ENCODE measurements at places on chromosomes 5 and 9.

- no peak for DNase-seq
Observed at GRCh38 chr5:58466939-58467338, 7.1 kb upstream of the PLK2 start.

- no peak for DNase-seq
Observed at GRCh38 chr5:1502046-1502736, 21.6 kb downstream of the LPCAT1 start.

- no peak for DNase-seq
Observed at GRCh38 chr5:16143361-16144049, 36.1 kb downstream of the MARCHF11 start.

- no peak for DNase-seq
Observed at GRCh38 chr5:65108786-65109743, 340.3 kb downstream of the CWC27 start.

DNA sequence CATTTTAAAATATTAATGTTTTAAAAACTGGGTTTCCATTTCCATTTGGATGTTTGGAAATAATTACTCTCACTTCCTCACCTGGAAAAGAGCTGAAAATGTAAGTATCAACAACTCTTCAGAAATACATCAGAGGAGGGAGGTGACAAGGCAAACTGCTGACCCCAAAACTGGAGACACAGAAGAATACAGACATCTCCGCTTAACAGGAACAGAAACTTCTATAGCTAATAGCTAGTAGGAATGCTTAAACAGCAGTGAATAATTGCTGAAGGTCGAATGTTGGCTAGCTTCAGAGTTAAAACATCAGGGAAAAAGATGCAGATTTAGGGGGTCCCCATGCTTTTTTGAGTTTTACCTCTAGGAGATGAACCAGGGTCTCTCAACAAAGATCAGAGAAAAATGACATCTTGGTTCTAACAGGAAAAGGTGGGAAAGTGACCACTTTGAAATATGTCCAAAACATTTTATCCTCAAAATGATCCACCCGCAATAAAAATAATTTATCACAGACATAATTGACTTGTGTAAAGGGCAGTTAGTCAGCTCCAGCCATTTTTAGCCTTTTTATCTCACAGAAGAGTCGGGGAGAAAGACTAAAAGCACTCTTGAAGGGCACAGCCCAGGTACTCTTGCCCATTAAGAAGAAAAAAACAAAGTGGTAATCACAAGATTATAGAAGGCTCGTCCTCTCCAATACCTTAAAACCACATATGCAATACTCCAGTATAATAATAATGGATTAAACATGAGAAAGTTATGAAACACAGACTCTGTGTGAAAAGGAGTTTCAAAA lies 1474.9 kb downstream of the EFNA5 start:
- DNase-seq = no peak

Data from HuH-7 (cell line).